ENCODE measurements at places on chromosomes 1 and 21.

DNA sequence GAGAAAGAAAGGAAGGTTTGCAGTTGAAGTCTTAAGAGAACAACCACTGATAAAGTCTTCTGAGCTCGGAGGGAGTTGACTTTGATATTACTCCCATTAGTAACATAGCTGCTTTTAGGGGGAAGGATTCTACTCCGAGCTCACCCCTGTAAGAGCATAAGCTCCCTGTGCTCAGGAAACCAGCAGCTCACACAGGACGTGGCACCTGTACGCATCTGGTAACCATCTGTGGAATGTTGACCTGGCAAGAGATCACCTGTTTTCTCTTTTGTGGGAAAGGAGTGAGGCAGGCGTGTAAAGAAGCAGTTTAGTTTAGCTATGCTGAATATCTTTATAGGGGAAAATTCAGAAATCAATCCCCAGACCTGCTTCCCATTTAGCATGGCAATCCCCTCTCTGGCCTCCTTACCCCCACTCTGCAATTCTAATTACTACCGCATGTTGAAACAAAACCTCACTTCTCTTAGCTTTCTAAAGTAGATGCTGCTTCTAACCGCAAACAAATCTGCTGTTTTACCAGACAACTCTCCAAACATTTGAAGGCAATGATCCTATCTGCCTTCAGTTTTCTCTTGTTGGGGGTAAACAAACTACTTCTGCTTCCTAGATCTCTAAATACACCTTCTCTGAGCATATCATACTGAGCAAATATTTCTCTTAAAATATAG lies 121.8 kb upstream of the KCNK1 start:
- DNase-seq: no peak

DNA sequence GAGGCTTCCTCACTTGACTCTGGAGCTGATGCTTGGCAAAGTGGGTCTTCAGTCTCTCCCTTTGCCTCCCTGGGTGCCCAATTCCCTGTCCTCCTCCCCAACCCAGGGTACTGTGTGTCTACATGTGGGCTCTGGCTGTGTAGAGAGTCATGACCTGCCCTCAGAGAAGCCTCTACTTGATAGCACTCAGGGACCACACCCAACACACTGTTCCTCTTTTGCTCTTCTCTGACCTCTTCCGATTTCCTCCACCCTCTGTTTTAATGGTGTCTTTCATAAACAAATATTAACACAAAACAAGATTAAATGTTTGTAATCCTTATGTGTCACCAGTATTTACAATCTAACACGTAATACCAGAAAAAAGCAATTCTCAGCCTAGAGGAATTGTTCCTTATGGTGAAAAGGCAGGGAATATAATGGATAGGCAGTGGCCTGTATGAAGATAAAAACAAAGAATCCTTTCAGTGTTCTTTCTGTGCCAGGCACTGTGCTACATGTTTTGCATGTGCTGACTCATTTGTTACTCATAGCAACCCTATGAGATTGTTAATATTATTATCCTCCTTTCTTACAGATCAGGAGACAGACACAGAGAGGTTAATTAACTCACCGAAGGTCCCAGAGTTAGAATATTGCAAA lies 58.2 kb downstream of the HSD3B1 start:
- DNase-seq: no peak

GRCh38 chr21:35280231-35280630 lies 231.1 kb upstream of the RUNX1 start:
- DNase-seq: no peak

- no peak for DNase-seq
Observed at GRCh38 chr21:42360317-42360716, 6.0 kb downstream of the TFF1 start.

DNA sequence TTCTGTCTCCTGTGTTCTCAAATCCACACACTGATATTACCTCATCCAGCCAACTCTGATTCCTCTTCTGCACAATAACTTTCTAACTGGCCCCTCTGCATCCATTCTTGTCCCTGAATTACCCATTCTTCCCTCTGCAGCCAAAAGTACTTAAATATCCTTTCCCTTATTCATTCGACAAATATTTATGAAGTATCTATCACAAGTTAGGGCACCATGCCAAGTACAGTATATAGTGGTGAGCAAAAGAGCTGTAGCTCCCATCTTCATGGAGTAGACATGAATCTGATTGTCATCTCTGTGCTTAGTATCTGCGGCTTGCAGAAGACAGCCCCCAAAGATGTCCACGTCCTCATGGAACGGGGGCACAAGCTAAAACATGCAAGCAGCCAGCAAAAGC lies 316.8 kb downstream of the SETD4 start:
- no peak for DNase-seq

DNA sequence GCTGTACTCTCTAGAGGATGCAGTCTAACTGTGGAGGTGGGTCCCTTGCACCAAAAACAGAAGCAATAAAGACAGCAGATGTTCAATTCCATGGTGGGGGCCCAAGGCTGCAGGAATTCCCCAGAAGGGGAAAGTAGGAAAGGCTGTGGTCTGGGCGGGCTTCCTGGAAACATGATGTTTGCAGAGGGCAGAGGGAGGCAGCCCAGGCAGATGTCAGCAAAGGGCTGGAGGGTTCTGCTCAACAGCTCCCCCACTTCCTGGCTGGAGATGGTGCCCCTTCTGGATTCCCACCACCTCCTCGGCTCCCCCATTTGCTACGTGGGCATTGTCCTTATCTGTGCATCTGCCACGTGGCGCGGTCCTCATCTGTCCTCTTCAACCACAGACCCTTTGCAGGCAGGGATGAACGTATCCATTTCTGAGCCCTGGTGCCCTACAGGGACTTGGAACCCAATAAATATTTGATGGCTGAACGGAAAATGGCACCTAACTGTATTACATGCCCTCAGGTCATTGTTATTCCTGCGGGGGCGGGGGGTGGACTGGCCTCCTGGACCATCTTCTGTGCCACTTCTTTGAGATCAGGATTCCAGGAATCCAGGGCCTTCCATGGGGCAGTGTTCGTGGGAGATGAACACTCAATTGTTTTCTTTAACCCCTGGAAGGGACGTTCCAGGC lies 8.4 kb upstream of the GUCA2B start:
- DNase-seq: no peak

DNA sequence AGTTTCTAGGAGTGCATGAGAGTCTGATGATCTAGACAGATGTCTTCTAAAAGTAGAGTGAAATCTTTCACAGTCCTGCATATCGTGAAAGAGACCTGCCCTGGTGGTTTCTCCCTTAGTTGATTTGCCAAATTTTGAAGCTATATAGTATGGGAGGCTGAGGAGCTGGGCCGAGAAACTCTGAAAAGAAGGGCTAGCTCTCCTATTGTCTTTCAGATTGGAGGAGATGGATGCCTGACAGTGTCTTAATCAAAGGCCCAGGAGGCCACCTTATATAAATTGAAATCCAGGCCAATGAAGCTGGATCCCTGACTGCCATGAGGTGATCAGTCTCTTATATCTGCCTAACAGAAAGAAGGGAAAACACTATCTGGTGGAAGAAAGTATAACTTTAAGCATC lies 18.4 kb upstream of the CD84 start:
- no peak for DNase-seq

DNA sequence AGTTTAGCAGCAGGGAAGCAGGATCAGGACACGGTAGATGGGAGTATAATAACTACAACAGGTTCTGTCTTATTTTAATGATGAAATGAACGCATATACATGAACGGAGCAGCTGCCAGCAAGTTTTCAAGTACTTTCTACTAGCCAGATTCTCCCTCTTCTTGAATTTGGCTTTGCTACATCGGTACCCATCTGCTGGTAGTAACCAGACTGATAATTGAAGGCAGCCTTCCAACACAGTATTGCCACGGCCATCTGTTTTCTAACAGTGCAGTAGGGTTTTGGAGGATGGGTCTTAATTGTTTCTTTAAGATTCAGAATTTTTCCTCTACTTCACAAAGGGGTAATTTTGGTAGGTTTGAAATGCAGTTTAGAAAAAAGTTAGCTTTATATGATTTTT lies 33.4 kb downstream of the CENPF start:
- DNase-seq: no peak
